ENCODE measurements at places on chromosomes 6 and 20. TPM values are rescaled to one million over a fixed set of nuclear protein-coding genes. Genes with fewer than 3 reads are reported as not detected.

Gene PI3
- not detected for total RNA-seq

Gene SNPH
- 5.5 TPM for total RNA-seq

Gene PLCB1
- 53.4 TPM for total RNA-seq

Gene CGA
- not detected for total RNA-seq

Gene FAM217A
- not detected for total RNA-seq

Gene SNAP91
- total RNA-seq = 0.72 TPM

Gene BCAS1
- not detected for total RNA-seq

Gene MAD2L1BP
- 32.3 TPM for total RNA-seq

DNA sequence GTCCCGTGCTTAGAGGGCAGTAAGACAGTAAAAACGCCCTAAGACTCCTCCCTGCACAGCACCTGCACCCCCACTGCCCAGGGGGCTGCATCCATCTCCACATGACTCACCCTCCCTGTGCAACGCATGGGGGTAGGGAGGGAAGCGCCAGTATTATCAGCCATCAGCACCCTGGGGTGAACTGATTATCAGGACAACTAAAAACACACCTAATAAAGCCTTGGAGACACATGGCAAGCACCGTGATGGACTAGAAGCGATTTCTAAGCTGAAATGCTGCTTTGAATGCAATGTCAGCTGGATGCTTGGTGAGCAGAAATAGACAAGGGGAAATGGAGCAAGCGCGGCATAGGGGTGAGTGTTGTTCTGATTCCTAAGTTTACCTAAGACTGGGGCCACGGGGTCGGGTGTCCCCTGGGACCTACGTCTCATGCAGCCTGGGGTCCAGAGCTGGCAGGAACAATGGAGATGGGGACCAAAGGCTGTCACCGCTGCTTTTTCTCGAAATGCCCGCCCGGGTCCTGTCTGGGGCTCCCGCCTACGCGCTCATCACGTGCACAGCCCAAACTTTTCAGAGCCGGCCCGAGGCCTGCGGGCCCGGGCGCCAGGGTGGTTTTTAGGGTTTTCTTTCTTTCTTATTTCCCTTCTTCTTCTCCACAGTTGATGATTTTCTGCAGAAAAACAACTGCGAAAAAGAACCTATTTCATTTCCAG, 702 bp upstream of the TNFAIP3 start:
- no peaks in the 10 kb centered on the region for H3K36me3 ChIP-seq
- no peaks in the 10 kb centered on the region for H3K27me3 ChIP-seq
- H3K27ac ChIP-seq = peak overlapping the region; percentile 65

DNA sequence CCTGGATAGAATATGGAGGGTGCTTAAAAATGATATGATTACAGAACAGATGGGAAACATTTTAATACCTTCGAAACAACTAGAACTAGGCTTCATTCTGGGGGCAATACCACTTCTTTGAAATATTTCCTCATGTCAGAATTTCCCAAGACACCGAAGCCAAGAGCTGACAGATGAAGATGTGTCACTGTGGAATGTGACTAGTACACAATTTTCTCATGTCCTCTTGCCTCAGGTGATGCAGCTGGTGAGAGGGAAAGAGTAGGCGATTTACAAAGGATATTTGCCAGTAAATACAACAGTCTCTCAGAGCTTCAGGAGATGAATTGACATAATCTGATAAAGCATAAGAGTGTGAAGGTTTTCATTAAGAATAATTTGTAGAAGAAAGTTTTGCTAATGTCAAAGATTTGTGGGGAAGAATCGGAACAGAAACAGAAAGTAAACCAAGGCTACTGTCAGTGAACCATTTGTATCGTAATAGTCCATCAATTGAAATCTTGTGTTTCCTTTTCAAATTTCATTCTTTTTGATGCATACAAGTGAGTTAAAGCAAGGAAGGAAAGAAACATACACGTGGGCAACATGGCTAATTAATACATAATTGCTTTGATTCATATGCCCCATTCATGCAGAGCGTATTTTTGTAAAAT, 164.7 kb upstream of the CCN2 start:
- peak overlapping the region; percentile 4 for H3K27ac ChIP-seq
- DNase-seq = peak; percentile 54
- H3K27me3 ChIP-seq = no peaks in the 10 kb centered on the region
- H3K4me3 ChIP-seq = peak overlapping the region; percentile 45

- H3K4me3 ChIP-seq = no peak overlapping the region
- no peak for DNase-seq
- H3K36me3 ChIP-seq = no peaks in the 10 kb centered on the region
- H3K4me1 ChIP-seq = peaks cover 23% of the 10 kb centered on the region
- H3K27me3 ChIP-seq = no peaks in the 10 kb centered on the region
- H3K27ac ChIP-seq = no peak overlapping the region
These were observed 24.5 kb downstream of the CHMP4B start for GRCh38 chr20:33835615-33836172.

- H3K27ac ChIP-seq = no peak overlapping the region
- peak; percentile 30 for DNase-seq
- H3K27me3 ChIP-seq = no peaks in the 10 kb centered on the region
- no peaks in the 10 kb centered on the region for H3K36me3 ChIP-seq
- H3K4me3 ChIP-seq = no peak overlapping the region
These were observed 63.7 kb upstream of the BEND3 start for GRCh38 chr6:107179004-107179403.

GRCh38 chr6:74780831-74781230, 425.0 kb downstream of the COL12A1 start:
- no peaks in the 10 kb centered on the region for H3K36me3 ChIP-seq
- H3K4me1 ChIP-seq = no peaks in the 10 kb centered on the region
- no peak overlapping the region for H3K27ac ChIP-seq
- H3K4me3 ChIP-seq = no peak overlapping the region
- DNase-seq = no peak

DNA sequence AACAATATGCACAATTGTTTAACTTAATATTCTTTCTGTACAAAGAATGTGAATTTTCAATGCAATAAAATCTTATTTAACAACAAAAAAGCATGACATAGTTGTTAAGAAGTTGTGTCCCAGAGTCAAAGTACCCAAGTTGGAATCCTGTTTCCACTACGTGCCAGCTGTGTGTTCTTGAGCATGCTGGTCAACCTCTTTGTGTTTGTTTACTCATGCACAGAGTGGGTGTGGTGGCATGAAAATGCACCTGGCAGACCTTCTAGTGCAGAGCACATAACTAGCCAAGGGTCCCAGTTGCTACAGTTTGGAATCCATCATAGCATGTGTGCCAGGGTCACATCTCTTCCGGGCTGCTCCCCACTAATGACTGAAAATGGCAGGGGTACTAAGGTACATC, 24.7 kb upstream of the MOCS1 start:
- H3K27ac ChIP-seq = no peak overlapping the region
- no peak for DNase-seq
- no peaks in the 10 kb centered on the region for H3K36me3 ChIP-seq
- no peak overlapping the region for H3K4me3 ChIP-seq

DNA sequence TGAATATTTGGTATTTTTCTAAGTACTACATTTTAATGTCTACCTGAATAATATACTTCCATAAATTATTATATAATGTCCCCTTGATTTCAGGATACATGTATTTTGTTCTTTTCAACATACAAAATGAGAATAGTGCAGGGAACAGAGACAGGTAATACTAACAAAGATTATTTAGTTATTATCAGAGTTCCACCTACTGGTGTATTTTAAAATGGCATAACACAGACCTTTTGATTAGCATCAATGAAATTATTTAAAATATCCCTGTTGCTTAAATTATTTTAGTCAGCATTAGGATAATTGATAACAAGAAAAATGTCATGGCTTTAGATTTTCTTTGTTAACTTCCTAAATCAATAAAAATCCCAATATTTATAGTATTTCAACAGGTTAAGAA, 184.0 kb downstream of the PRDM13 start:
- no peak overlapping the region for H3K27ac ChIP-seq
- DNase-seq = no peak
- no peaks in the 10 kb centered on the region for H3K36me3 ChIP-seq
- no peaks in the 10 kb centered on the region for H3K4me1 ChIP-seq

- H3K27me3 ChIP-seq = no peaks in the 10 kb centered on the region
- H3K36me3 ChIP-seq = peaks cover 35% of the 10 kb centered on the region
- peaks cover 11% of the 10 kb centered on the region for H3K4me1 ChIP-seq
- H3K27ac ChIP-seq = no peak overlapping the region
These were observed 91.1 kb downstream of the ASXL1 start for GRCh38 chr20:32449057-32449889.

DNA sequence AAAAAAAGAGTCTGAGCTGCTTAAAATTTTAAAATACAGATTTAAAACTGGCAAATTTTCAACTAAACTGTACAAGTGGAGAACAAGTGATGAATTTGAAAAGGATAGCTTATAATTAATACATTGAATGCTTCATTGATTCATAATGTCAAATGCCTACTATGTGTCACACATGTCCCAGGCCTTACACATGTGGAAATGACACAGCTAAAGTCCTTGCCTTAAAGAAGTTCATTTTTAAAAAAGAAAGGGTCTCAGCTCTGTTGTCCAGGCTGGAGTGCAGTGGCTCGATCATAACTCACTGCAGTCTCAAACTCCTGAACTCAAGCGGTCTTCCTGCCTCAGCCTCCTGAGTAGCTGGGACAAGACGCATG, 5.0 kb downstream of the NCOA5 start:
- H3K27me3 ChIP-seq = no peaks in the 10 kb centered on the region
- no peak for DNase-seq
- no peaks in the 10 kb centered on the region for H3K36me3 ChIP-seq
- no peak overlapping the region for H3K27ac ChIP-seq
- peaks cover 20% of the 10 kb centered on the region for H3K4me1 ChIP-seq

DNA sequence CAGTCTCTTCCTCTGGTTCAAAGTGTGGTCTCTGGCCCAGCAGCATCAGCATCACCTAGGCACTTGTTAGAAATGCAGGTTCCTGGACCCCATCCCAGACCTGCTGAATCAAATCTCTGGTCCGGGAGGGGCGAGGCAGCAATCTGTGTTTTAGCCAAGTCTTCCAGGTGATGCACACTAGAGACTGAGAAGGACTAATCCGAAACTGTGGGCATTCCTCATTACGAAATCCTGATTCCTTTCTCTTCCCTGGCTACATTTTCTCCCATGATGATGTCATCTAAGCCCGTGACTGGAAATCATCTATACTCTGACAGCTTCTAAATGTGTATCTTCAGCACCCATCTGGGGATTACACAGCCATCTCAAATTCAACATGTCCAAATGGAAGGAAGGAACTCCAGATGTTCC, 39.7 kb upstream of the PRND start:
- H3K27me3 ChIP-seq = peaks cover 18% of the 10 kb centered on the region
- DNase-seq = no peak
- no peak overlapping the region for H3K4me3 ChIP-seq
- H3K4me1 ChIP-seq = peaks cover 7% of the 10 kb centered on the region
- no peak overlapping the region for H3K27ac ChIP-seq

GRCh38 chr20:2207770-2208097, 88.1 kb upstream of the TGM3 start:
- no peaks in the 10 kb centered on the region for H3K36me3 ChIP-seq
- H3K4me1 ChIP-seq = peaks cover 5% of the 10 kb centered on the region
- DNase-seq = no peak
- peaks cover 4% of the 10 kb centered on the region for H3K27me3 ChIP-seq

Data from endothelial cell of umbilical vein (primary cell).